ENCODE measurements at places on chromosomes 1 and 21. TPM values are rescaled to one million over a fixed set of nuclear protein-coding genes. Genes with fewer than 3 reads are reported as not detected.
A peak's percentile ranks its signal among the peaks of the same experiment; 100 is the strongest.

GRCh38 chr1:8213136-8213535, 104.8 kb upstream of the SLC45A1 start:
- DNase-seq = no peak

Gene RYR2
- total RNA-seq = 4.7 TPM

GRCh38 chr1:92026806-92027205, 3.0 kb upstream of the EPHX4 start:
- DNase-seq = no peak

Gene PBX1
- total RNA-seq = 78.0 TPM

DNA sequence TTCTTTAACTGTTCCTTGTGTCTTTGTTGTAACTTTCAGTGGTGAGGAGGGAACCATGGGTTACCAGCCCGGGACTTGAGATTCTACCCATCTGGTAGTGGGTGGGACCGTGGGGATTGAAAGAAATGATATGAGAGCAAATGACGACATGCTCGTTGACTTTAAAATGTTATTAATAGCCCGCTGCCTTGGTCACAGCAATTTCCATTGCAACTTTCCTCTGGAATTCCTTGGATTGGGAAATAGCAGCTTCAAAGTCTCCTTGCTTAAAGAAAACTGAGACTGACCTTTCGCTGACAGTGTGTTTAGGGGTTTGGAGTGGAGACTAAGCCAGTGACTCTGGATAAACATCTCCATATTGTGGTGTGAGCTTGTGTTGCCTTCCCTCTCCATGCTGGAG, 44.2 kb upstream of the MARK1 start:
- no peak for DNase-seq

Gene TRIM62
- total RNA-seq = 0.37 TPM

DNA sequence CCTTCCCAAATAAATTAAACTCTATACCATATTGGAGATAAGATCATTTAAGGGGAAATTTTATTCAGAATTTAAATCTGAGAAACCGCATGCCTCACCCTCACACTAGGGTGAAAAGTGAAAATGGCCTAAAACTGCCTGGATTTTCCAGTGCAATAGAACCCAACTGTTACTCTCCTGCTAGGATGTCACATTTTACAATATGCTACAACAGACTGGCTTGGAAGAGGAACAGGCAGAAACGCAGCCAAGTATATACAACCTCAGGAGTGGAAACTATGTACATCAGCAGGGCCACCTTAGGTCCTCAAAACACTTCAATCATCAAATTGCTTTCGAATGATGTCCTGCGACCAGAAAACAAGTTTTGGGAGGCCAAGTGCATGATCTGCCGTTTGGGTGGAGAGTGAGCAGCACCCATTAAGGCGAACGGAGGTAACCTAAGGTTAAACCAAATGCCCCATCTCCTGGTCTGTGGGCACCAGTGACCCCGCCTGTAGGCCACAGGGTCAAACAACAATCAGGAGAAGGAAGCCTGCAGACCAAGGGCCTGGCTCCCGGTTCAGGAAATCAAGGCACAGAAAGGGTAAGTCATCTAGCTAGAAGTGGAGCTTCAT, 4.9 kb downstream of the RCAN1 start:
- no peak for DNase-seq

- no peak for DNase-seq
These were observed 10.2 kb upstream of the CAMK2N1 start for GRCh38 chr1:20496241-20496661.

DNA sequence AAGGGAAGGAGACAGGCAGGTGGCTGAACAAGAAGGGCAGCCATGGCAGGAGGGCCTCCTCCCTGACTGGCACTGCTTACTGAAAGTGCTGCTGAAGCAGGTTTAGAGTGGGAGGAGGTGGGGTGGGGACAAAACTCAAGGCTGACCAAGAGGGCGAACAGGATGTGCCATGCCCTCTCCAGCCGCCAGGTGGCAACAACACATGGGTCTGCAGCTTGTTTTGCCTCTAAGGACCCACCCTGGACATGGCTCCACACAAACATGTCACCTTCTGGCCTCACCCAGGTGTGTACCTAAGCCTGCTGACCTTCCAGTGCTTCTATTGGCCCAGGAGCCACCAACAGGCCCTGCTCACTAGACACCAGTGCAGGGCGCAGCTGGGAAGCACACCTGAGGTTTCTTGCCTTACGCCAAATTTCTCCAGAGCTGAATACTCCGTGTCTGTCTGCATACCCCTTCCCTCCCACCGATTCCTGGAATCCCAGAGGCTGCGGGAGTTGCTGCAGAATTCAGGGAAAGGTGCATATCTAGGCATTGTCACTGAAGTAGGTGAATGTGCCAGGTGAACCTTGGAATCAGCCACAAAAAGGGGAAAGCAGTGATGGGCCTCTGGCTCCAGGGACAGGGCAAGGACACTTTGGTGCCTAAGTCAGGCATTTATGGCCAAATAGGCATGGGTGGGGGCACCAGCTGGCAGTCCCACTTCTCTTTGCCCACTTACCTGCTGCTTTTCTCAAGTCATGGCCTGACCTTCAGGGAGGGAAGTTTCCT, 5.3 kb downstream of the PSRC1 start:
- DNase-seq = peak; percentile 56

DNA sequence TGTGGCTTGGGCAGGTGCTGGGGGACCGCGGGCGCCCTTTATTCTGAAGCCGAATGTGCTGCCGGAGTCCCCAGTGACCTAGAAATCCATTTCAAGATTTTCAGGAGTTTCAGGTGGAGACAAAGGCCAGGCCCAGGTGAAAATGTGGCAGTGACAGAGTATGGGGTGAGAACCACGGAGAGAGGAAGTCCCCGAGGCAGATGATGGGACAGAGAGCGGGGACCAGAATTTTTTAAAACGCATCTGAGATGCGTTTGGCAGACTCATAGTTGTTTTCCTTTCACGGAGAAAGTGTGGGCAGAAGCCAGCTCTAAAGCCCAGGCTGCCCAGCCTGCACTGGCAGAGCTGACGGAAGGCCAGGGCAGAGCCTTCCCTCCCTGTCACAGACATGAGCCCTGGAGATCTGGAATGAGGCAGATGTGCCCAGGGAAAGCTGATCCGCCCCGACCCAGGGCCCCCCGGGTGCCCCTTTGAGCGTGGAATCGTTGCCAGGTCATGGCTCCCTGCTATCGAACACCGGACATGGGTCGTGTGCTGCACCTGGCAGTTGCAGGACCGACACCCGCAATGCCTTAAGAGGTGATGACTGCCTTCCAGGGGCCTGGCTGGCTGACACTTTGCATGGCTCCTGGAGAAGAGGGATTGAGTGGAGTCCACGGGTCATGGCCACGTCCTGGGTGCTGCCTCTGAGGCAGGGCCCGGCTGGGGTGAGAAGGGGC, 6.5 kb upstream of the SLX9 start:
- no peak for DNase-seq

DNA sequence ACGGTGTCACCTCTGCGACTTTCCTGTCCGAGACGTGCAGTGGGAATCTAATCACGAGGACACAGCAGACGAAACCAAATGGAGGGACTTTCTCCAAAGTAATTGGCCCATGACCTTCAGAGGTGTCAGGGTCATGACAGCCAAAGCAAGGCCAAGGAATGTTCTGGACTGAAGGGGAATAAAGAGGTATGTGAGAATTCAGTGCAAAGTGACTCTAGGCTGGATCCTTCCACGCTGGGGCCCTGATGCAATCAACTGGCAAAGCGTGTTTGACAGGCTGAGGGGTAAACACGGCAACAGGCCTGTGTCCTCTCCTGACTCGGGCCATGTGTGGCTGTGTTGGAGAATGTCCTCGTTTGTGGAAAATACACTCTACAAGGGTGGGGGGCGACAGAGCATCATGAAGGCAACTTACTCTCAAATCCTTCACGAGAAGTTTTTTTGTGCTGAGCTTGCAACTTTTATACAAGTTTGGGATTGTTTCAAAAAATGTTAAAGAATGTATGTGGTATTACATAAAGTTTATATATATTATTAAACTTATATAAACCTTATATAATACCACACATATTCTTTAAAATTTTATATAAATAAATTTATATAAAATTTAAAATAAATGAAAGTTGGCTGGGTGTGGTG, 1.7 kb downstream of the CFAP74 start:
- DNase-seq = no peak

Gene SMAP2
- total RNA-seq = 9.5 TPM

DNA sequence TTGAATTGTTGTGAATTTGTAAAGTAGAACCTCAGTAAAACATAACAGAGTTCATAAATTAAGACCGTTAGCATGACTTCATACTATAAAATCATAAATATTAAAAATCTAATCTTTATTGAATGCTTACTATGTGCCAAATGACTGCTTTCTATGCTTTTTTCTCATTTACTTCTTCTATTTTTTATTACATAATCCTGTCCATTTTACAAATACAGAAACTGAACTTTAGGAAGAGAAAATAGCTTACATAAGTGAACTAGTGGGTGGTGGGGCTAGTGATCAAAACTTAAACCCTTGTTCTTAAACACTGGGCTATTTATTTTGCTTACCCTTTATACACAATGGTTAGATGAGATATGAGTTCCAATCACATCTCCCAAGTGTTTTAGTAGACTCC, 122.3 kb downstream of the ZC3H11B start:
- no peak for DNase-seq

DNA sequence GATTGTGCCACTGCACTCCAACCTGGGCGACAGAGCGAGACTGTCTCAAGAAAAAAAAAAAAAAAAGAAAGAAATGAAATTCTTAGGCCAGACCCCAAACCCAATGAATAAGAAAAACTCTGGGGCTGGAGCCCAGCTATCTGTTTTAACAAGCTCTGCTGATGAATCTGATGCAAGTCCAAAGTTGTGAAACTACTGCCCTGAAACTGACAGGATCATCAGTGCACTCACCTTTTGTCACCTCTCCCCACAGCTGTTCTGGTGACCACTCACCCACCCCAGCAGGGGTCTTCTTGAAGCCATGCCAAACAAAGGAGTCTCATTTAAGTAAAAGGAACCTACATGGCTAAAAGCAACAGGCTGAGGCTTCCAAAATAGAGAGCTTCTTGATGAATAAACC, 8.4 kb downstream of the PABPC4 start:
- DNase-seq = no peak

DNA sequence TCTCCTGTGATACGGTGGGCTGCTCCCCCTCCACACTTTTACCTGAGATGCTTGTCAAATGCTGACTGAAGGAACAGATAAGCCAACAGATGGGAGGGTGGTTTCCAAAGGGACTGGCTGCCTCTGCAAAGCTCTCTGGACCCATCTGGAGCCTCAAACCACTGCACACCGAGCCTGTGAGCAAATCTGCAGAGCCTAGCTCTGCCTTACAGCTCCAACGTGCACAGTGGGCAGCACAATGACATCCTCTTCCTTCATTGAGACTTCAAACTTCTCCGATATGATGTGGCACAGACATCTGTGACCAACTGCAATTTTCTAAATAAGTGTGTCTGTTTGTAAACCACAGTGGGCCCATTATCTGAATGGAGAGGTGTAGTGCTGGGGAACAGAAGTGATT, 26.2 kb upstream of the KNCN start:
- DNase-seq = no peak

GRCh38 chr1:36115931-36116330, 9.1 kb downstream of the COL8A2 start:
- no peak for DNase-seq

DNA sequence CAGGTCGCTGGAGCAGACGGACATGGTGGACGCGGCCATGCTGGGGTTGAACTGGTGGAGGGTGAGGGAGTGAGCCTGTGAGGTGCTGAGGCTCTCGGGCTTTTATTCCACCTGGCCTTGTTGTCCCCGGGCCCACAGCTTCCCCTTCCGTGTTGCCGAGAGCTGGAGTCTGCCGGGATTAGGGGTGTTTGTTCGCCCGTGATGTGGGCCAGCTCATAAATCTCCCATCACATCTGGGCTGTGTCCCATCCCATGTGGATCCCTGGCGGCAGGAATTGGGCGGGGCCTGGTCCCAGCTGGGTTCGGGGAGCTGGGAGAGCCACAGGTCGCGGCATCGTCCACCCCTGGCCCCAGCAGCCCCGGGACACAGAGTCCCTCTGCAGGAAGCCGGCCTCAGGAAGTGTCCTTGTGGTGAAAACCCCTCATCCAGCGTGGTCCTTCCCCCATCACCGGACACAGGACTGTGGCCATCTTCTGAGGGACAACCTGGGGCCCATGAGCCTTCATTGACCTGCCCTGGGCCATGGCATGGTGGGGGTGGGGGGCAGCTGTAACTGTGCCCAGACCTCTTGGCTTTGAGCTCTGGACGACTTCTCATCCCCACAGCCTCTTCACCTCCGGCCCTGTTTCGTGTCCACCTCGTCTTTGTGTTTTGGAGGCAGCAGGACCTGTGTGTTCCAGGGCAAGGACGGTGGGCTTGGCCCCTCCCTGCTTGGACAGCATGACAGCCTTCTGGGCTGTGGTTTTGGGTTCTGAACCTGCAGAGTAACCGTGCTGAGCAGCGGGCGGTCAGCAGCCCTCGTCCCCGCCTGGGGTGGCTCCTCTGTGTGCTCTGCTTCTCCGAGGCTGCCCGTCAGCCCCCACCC, at the start of gene KRTAP10-6:
Gene KRTAP10-6, minus strand, starts transcription at position 60 of the 866 bp plus-strand sequence. Its CDS starts 21 bp downstream, at position 39.
- no peak for DNase-seq

Gene C1orf167
- total RNA-seq = 0.14 TPM

DNA sequence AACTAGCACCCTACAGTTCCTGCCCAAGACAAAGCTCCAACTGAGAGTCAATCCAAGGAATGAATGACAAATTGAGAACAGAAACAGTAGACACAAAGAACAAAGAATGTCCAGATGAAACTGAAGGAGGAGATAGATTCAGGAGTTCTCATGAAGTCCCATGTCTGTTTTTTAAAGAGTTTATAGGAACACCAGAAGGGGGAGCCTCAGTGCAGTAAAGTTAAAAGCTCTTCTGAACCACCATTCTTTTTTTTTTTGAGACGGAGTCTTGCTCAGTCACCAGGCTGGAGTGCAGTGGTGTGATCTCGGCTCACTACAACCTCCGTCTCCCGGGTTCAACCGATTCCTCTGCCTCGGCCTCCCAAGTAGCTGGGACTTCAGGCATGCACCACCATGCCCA, 323.6 kb downstream of the MRPL39 start:
- DNase-seq = peak; percentile 9

GRCh38 chr1:215526147-215526845, 40.8 kb upstream of the KCTD3 start:
- DNase-seq = peak; percentile 64

Gene LHX8
- not detected for total RNA-seq

Gene IQCC
- total RNA-seq = 2.9 TPM

DNA sequence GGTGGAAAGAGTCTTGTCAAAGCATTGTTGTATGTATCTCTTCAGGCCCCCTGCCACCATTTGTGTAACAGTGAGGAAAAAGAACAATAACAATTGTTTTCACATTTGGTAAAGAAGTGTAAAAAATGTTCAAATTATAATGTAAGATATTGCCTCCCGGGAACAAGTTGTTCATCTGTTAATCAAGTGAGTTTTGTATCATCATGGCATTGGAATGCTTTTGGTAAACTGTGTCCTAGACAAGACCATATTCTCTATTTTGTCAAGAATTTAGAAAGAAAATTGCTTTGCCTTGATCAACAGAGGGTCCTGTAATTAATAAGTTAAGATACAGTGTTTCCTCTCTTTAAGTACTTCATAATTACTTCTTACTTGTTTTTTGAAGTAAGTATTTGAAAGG, 692.0 kb upstream of the NR5A2 start:
- DNase-seq = no peak

Measured in NCI-H460 (cell line).